ENCODE measurements at places on chromosomes 2 and 18.
A peak's percentile ranks its signal among the peaks of the same experiment; 100 is the strongest.

GRCh38 chr2:62784341-62784740, 78.8 kb downstream of the EHBP1 start:
- no peak for DNase-seq

DNA sequence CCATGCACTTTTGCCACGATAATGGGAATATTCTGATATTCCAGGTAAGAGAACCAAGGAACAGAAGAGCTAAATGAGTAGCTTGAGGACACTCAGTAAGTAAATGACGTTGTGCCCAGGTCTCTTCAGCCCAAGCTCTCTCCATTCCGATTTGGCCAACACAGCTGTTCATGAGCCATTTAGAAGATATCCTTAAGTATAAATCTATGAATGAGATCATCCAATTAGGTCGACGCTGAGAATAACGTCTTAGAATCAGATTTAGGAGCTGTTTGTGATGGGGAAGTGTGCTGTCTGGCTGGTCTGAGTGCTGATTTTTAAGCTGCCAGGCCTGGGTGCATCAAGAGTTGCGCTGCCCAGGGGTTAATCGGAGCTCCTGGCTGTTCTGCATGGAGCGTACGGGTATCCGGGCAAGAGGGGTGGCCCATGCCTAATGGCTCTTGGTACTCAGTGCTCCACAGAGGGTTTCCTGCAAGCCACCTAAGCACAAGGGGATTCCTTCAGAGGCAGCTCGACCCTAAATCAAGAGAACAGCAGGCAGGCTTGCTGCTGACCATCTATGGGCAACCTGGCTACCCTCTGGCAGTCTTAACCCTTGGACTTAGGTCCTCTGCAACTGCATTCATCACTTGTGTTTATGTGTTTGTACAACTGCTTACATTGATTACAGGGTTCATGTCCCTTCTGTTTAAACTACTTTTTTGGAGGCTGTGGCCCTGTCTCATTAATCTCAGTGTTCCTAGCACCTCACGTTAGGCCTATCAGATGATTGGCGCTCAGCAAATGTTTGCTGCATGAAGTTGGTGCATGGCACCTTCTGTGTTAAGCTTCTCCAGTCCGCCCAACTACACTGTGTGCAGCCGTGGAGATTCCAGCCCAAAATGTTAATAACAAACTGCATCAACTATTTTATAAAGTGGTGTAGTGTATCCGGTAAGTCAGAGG, 31.9 kb downstream of the SOX11 start:
- DNase-seq: no peak

- peak; percentile 8 for DNase-seq
Observed at GRCh38 chr2:15031745-15032240, 399.3 kb downstream of the LRATD1 start.

- no peak for DNase-seq
Observed at GRCh38 chr2:70532244-70532935, 21.2 kb downstream of the TGFA start.

GRCh38 chr2:220166616-220167015, 539.2 kb downstream of the SLC4A3 start:
- DNase-seq: no peak

DNA sequence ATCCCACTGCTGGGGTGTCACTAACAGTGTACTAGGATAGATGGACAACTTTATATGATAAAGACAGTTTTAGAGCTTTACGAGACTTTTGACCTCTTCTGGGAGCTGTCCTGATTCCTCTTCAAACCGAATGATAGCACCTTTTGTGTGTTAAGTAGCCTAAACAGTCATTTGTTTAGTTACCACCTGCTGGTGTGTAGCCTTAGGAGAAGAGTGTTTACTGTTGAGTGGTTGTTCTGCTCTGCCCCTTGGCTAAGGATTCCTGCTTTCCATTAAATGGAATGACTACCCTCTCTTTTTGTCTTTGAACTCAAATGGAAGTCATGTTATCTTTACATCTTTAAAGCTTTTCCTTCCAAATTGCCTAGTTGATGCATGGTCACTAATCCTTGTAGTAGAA, 28.0 kb upstream of the MGAT5 start:
- no peak for DNase-seq

GRCh38 chr18:79985172-79985571, 3.2 kb downstream of the TXNL4A start:
- no peak for DNase-seq

DNA sequence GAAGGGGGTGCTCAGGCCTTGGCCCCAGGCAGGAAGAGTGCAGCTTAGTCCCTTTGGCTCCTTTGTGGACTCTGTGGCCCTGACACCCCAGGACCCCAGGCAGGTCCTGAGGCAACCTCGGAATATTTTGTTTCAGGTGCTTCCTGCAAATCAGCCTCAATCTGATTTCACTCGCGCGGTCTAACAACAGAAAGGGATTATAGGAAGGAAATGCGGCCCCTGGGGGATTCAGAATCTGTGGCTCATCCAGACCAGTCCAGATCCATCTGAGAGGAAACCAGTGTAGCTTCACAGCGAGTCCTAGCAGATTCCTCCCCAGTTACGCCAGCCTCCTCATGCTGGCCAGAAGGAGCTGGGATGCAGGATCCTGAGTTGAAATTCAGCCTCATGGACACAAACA, 59.5 kb upstream of the YWHAQ start:
- no peak for DNase-seq
